CD4-positive, CD25-positive, alpha-beta regulatory T cell (primary cell): ENCODE measurements at places on chromosomes 1 and 21. TPM values are rescaled to one million over a fixed set of nuclear protein-coding genes. Genes with fewer than 3 reads are reported as not detected.

- peaks cover 3% of the 10 kb centered on the region for H3K4me1 ChIP-seq
- no peak for DNase-seq
- no peaks in the 10 kb centered on the region for H3K27me3 ChIP-seq
- H3K4me3 ChIP-seq = no peak overlapping the region
- no peaks in the 10 kb centered on the region for H3K36me3 ChIP-seq
Measured at GRCh38 chr21:34593423-34593822, 21.5 kb downstream of the RCAN1 start.

DNA sequence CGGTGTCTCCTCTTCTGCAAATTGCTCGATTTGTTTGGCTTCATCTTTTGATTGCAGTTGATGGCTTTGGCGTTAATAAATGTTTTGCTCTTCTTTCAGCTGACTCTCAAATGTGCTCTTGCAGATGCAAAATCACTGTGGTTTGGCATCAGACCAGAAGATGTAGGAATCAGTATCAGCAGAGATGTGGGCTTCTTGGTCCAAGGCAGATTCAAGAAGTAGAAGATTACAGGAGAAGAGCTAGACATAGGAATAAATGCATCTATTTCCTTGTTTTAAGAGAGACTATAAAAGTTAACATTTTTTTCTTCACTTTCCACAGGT lies 59.8 kb upstream of the BACH1 start:
- no peaks in the 10 kb centered on the region for H3K4me1 ChIP-seq
- H3K27ac ChIP-seq = no peak overlapping the region
- no peaks in the 10 kb centered on the region for H3K27me3 ChIP-seq
- H3K36me3 ChIP-seq = no peaks in the 10 kb centered on the region
- no peak overlapping the region for H3K4me3 ChIP-seq
- DNase-seq = no peak

DNA sequence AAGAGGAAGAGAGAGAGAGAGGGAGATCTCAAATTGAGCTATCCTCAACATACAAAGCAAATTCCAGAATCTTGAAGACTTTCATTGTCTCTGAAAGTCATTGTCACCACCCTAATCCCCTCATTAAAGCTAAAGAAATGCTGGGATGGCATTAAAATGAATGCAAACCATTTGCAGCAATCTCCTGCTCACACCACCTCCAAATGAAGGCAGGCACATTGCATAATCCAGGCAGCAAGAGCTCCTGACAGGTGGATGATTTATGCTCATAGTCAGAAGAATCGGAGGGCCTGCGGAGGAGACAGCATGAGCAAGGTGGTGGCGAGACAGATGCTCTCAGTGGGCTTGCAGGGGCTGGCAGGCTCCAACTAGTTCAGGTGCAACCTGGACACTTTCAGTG lies 90.2 kb downstream of the ESRRG start:
- no peaks in the 10 kb centered on the region for H3K27me3 ChIP-seq
- no peak overlapping the region for H3K4me3 ChIP-seq
- H3K27ac ChIP-seq = no peak overlapping the region
- no peaks in the 10 kb centered on the region for H3K36me3 ChIP-seq
- no peaks in the 10 kb centered on the region for H3K4me1 ChIP-seq

GRCh38 chr21:26195708-26196107 lies 25.1 kb upstream of the APP start:
- no peak overlapping the region for H3K27ac ChIP-seq
- no peak for DNase-seq
- H3K4me3 ChIP-seq = no peak overlapping the region
- H3K36me3 ChIP-seq = no peaks in the 10 kb centered on the region
- H3K27me3 ChIP-seq = no peaks in the 10 kb centered on the region
- no peaks in the 10 kb centered on the region for H3K4me1 ChIP-seq

DNA sequence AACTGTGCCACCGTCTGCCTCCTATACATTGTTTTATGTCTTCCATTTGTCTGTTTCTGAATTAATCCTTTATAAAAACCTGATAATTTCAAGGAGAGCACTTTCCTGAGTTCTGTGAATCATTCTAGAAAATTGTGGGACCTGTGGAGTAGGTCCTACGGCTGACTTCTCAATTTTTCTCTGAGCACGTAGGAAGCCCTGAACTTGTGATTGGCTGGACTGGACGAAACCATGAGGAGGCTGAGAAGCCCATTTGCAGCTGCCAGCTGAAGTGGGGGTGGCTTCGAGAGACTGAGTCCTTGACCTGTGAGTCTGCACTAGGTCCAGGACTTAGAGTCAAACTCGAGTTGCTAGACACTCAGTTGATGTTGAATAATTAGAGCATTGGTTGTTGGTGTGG lies 277.1 kb upstream of the NCAM2 start:
- H3K4me3 ChIP-seq = no peak overlapping the region
- no peaks in the 10 kb centered on the region for H3K4me1 ChIP-seq
- H3K27me3 ChIP-seq = no peaks in the 10 kb centered on the region
- no peak overlapping the region for H3K27ac ChIP-seq
- no peaks in the 10 kb centered on the region for H3K36me3 ChIP-seq

DNA sequence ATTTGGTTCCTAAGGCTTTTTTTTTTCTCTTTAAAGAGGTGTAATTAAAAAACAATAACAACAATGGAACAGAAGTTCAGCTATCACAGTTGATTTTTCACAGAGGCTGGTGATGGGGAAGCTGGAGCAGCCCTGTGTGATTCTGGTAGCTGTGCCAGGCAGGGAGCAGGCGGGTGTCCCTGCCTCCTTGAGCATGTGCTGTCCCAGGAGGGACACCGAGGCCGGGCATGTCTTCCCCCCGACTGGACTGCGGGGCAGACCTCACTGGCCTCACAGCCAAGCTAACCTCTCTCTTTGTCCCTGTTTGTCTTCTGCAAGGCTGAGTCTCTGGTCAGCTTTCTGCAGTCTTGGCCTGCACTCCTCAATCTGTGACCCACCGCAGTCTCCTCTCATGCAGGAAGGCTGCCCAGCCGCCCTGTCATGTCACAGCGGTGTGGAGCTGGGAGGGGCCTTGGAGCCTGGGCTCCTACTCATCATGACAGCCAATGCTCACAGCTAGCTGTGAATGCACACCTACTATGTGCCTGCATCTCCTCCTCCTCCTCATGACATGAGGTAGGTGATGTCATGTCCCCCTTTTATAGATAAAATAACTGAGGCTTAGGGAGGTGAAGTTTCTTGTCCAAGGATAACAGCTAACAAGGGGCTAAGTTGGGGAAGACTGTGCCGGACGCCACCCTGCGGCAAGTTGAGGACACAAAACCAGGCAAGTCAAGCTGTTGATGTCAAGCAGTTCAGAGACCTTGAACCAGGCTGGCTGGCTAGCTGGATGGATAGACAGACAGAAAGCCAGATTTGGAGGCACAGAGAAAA lies 10.3 kb upstream of the ACTL8 start:
- no peaks in the 10 kb centered on the region for H3K27me3 ChIP-seq
- H3K27ac ChIP-seq = no peak overlapping the region
- no peaks in the 10 kb centered on the region for H3K36me3 ChIP-seq

GRCh38 chr1:185934476-185935189 lies 200.4 kb downstream of the HMCN1 start:
- no peaks in the 10 kb centered on the region for H3K27me3 ChIP-seq
- no peak overlapping the region for H3K4me3 ChIP-seq
- no peak overlapping the region for H3K27ac ChIP-seq
- H3K36me3 ChIP-seq = no peaks in the 10 kb centered on the region

DNA sequence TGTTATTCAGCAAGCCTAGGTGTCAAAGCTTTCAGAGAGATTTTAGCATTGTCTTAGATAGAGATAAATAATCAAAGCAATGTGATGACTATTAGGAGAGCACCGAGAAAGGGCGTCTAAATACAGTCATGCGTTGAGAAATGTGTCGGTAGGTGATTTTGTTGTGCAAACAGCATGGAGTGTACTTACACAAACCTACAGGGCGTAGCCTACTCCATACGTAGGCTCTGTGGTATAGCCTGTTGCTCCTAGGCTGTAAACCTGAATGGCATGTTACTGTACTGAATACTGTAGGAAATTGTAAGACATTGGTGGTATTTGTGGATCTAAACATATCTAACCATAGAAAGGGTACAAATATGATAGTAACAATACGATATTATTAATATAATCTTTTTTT lies 31.8 kb downstream of the KIF1B start:
- H3K27me3 ChIP-seq = no peaks in the 10 kb centered on the region
- H3K4me1 ChIP-seq = peaks cover 4% of the 10 kb centered on the region
- no peaks in the 10 kb centered on the region for H3K36me3 ChIP-seq
- H3K27ac ChIP-seq = no peak overlapping the region
- no peak overlapping the region for H3K4me3 ChIP-seq

- no peaks in the 10 kb centered on the region for H3K36me3 ChIP-seq
- peaks cover 16% of the 10 kb centered on the region for H3K4me1 ChIP-seq
- no peak overlapping the region for H3K4me3 ChIP-seq
- peaks cover 13% of the 10 kb centered on the region for H3K27me3 ChIP-seq
Measured at GRCh38 chr1:226310637-226311195, 1.8 kb upstream of the LIN9 start.

GRCh38 chr1:170864238-170864637 lies 71.1 kb upstream of the MROH9 start:
- H3K27ac ChIP-seq = no peak overlapping the region
- no peaks in the 10 kb centered on the region for H3K4me1 ChIP-seq
- H3K27me3 ChIP-seq = no peaks in the 10 kb centered on the region

DNA sequence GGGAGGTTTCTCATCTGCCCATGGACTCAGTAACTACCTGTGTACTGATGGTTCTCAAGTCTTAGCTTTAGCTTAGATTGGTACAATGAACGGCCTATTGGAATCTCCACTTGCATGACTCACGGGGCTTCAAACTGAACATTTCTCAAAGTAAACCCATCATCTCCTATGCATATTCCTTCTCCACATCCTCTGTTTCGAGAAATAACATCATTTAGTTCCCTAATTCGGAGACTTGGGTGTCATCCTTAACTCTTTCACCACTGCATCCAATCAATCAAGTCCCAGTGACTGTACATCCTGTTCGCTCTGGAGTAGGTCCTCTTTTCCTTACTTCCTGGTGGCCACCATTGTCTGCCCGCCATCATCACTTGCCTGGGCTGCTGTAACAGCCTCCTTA lies 55.8 kb downstream of the LGR6 start:
- H3K4me3 ChIP-seq = no peak overlapping the region
- H3K27me3 ChIP-seq = peaks cover 2% of the 10 kb centered on the region
- no peak for DNase-seq
- H3K36me3 ChIP-seq = no peaks in the 10 kb centered on the region
- no peak overlapping the region for H3K27ac ChIP-seq

RHBDL2 gene
- polyA plus RNA-seq = 0.10 TPM

GBP7 gene
- polyA plus RNA-seq = not detected

FCGR1A gene
- polyA plus RNA-seq = not detected

C1orf87 gene
- not detected for polyA plus RNA-seq

DNAJB4 gene
- polyA plus RNA-seq = 8.9 TPM
